Spleen (tissue), 13 donors: ENCODE measurements at places on chromosomes 7 and 10.

- no peak overlapping the region for H3K4me3 ChIP-seq
- no peak for DNase-seq
- no peaks in the 10 kb centered on the region for H3K27me3 ChIP-seq
- H3K36me3 ChIP-seq, result no peaks in the 10 kb centered on the region
- no peaks in the 10 kb centered on the region for H3K4me1 ChIP-seq
These were observed 287.8 kb upstream of the SHH start for GRCh38 chr7:156100086-156100485.

DNA sequence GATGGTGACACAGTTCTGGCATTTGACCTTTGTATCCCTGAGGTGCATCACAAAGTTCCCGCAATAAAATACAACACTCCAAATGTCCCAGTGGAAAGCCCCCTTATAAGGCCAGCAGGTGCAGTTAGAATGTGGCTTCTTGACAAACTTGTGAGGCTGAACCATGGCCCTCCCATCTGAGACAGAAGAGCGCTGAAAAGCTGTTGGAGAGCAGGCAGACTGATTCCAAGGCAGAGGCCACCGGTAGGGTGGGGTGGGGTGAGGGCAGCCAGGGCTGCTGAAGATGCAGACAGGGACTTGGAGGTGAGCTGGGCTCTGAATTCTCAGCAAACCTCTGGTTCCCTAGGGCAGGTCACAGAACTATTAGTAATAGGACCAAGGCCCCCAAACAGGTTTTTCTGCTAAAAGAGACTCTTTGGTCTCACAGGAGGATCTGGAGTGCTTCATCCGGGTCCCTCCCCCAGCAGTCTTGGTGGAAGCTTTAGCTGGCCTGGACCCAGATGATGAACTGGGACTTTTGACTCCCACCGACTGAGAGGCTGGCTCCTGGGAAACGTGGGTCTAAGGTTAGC lies 15.6 kb upstream of the CHST3 start:
- no peaks in the 10 kb centered on the region for H3K36me3 ChIP-seq
- H3K4me3 ChIP-seq, result no peak overlapping the region
- no peaks in the 10 kb centered on the region for H3K27me3 ChIP-seq
- no peaks in the 10 kb centered on the region for H3K4me1 ChIP-seq

DNA sequence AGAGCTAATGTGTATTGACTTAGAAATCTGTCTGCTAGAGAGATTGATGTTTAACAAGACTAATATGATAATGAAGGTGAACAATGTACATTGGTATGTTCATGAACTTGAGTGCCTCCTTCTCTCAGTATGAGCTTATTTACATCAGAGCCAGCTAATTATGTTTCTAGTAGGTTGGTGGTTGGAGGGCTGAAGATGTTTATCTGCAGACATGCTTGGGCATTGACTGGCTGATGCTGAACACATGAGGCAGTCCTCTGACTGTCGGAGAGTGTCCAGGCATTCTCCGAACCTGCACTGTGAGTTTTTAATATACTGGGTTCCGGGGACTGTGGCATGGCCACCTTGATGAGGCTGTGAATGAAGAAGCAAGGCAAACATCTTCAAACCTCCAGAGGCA lies 47.5 kb downstream of the BMPER start:
- DNase-seq, result no peak
- H3K4me1 ChIP-seq, result no peaks in the 10 kb centered on the region
- no peak overlapping the region for H3K4me3 ChIP-seq

DNA sequence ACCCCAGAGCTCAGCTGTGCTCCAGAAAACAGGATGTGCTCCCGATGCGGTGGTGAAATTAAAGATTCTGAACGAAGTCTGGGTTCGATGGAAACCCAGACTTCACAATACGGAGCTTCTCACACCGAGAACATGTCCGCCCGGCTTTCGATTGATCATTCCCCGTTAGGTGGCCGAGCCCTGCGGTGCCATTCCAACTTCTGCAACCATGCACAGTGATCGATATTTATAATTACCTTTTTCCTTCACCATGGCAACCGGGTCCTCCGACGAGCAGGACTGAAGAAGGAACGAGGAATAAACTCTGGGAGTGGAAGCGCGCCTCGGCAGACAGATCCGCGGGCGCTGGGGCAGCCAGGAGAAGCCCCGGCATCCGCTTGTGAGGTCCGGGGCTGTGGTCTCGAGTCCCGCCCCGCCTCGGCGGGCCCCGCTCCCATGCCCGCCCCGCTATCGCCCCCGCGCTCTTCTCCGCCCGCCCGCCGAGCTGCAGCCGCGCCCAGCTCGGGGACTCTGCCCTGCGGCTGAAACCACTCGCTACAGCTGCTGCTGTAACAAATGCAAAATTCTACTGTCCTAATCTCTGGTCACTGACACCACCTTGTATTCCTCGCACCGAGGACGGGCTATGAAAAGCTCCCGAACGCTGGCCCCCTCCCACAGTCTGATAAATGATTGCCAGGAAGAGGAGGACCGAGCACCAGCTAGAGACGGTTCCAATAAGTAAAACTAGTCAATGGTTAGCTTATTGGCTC lies 26.2 kb downstream of the ABLIM1 start:
- H3K27me3 ChIP-seq, result peaks cover 19% of the 10 kb centered on the region
- H3K4me1 ChIP-seq, result peaks cover 28% of the 10 kb centered on the region
- peak overlapping the region; percentile 67 for H3K4me3 ChIP-seq
- H3K36me3 ChIP-seq, result no peaks in the 10 kb centered on the region
- peak; percentile 78 for DNase-seq

DNA sequence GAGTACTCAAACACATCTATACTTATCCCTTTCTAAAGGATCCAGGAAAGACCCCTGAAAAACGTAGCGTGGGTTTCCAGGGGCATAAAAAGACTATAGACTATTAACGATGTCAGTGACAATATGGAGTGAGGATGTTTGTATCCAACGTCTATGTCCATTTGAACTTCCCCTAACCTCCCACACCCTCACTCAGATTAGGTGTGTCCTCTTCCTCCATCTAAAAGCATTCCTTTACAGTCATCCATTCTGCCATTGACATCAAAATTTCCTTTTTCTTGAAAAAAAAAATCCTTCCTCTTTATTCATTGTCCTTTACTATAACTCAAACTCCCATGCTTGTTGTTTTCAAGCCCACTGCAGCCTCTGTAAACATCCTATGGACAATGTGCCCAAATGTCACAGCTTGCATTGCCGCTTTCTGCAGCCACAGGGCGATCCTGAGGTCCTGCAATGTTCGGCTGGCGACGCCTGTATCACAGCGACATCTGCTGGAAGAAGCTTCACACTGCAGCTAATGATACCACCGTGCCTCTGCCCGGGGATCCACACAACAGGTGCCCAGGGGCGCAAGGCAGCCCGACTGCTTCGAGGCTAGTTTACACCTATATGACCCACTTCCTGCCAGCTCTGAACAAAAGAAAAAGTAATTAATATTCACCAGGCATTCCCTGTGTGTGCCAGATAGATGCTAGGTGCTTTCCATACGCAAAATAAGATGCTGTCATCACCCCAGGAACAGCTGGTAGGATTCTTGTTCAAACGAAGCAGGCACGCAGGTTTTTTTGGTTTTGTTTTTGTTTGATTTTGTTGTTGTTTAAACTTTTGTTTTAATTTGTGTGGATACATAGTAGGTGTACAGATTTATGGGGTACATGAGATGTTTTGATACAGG lies 267.9 kb upstream of the GHITM start:
- DNase-seq, result peak; percentile 86
- H3K4me3 ChIP-seq, result no peak overlapping the region
- no peaks in the 10 kb centered on the region for H3K36me3 ChIP-seq
- H3K4me1 ChIP-seq, result peaks cover 2% of the 10 kb centered on the region

GRCh38 chr10:15852111-15852557 lies 8.2 kb downstream of the MINDY3 start:
- H3K36me3 ChIP-seq, result peaks cover 49% of the 10 kb centered on the region
- no peak overlapping the region for H3K27ac ChIP-seq
- no peaks in the 10 kb centered on the region for H3K27me3 ChIP-seq
- H3K4me3 ChIP-seq, result no peak overlapping the region

DNA sequence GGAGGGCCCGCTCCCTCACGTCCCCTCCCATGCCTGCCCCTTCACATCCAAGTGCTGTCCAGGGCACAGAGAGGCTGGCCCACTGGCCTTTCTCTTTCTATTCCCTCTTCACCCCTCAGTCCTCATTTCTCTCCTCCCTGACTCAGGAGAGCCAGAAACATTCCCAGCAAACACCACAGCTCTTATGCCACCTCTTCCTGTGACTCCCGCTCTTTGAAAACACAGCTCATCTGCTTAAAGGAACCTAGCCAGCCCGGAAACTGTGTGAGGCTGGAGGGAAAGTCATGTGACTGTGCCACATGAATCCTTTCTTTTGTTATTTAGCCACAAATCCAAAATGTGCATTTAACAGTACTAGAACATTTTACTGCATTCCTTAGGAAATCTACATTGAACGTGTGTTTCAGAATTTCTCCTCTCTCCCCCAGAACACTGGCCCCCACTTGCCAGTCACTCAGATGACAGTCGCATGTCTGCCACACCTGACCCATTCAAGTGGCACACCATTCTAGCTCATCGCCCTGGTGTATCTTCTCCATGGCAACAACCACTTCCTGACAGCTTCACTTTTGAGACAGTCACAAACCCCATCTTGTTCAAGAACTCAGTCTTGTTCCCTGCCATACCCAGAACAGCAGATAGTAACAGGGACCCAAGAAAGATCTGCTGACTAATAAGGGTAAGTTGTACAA lies 42.8 kb downstream of the GRB10 start:
- H3K27ac ChIP-seq, result peak overlapping the region; percentile 48
- no peaks in the 10 kb centered on the region for H3K27me3 ChIP-seq
- no peaks in the 10 kb centered on the region for H3K36me3 ChIP-seq
- H3K4me1 ChIP-seq, result peaks cover 43% of the 10 kb centered on the region

DNA sequence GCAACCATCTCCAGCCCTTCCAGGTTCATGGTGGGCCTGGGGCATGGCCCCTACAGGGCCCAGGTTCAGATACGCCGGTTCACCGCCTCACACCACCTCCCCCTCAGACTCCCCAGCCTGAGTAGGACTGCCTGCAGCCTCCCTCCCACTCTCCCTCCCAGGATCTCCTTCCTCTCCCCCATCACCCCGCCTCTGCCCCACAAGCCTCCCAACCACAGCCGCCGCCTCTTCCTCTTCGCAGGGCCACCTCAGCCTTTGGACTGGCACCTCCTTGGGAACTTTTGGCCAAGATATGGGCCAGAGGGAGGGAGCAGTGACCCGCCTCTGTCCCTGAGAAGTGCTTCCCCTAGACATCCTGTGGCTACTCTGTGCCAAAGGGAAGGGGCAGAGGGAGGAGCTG lies 9.3 kb downstream of the KCNIP2 start:
- H3K4me1 ChIP-seq, result peaks cover 17% of the 10 kb centered on the region
- no peaks in the 10 kb centered on the region for H3K27me3 ChIP-seq

DNA sequence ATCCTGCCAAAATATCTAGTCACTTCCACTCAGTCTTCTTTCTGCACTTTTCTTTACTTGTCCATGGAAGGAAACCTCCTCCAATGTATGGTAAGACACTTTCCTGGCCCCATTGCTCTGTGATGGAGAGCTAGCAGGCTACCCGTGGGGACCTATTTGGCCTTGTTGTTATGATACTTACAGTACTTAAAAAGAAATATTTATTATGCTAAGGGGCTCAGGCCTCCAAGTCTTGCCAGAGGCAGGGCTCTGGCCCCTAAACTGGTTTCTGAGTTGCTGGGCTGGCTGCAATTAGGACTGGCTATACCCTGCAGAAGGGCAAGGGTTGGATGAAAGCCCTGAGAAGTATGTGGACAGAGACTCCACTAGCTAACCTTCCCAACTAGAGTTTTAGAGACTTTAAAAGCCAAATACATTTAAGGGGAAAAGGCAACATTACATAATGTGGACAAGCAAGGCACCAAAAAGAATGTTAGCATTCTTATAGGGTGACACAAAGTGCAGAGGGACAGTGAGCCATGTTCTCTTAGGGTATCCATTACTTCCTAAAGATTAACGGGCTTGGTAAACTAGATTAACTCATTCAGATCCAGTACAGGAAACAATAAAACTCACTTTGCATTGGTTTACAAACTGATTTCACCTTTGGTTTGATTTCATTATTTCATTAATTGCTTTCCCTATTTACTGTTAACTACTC lies 84.9 kb upstream of the INHBA start:
- H3K4me1 ChIP-seq, result no peaks in the 10 kb centered on the region
- no peak overlapping the region for H3K4me3 ChIP-seq
- no peaks in the 10 kb centered on the region for H3K36me3 ChIP-seq

DNA sequence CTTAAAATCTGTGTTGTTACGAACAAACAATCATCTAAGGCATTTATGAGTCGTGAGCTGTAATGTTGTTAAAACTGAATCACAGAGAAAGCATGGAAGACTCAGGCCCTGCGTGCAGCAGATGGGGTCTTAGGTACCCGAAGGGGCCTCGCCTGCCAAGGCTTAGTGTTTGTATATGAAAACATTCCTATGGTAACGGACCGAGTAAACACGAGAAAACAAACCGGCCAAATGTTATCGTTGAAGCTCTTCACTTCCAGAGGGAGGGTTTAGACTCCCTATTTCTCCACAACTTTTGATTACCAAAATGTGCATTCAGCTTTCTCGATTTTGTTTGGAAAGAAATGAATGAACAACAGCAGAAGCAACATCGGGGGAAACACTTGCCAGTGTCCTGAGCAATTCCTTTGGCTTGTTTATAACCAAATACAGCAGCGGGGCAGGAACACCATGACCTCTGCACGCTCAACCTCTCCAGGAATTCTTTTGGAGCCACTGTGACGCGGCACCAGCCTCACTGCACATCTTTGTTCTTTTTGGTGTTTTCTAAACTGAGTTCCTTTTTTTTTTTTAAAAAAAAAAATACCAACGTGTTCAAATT lies 121.6 kb upstream of the KLF6 start:
- peaks cover 16% of the 10 kb centered on the region for H3K4me1 ChIP-seq
- H3K36me3 ChIP-seq, result no peaks in the 10 kb centered on the region
- H3K27ac ChIP-seq, result no peak overlapping the region

- DNase-seq, result peak; percentile 31
- no peak overlapping the region for H3K27ac ChIP-seq
- H3K4me3 ChIP-seq, result no peak overlapping the region
- H3K4me1 ChIP-seq, result peaks cover 5% of the 10 kb centered on the region
- no peaks in the 10 kb centered on the region for H3K36me3 ChIP-seq
These were observed 62.8 kb upstream of the SAMD8 start for GRCh38 chr10:75048669-75049098.

GRCh38 chr10:48284811-48285210 lies 10.3 kb upstream of the FRMPD2 start:
- H3K27me3 ChIP-seq, result no peaks in the 10 kb centered on the region
- no peak for DNase-seq
- no peaks in the 10 kb centered on the region for H3K4me1 ChIP-seq
- H3K36me3 ChIP-seq, result no peaks in the 10 kb centered on the region
- no peak overlapping the region for H3K27ac ChIP-seq
- H3K4me3 ChIP-seq, result no peak overlapping the region

- H3K27ac ChIP-seq, result no peak overlapping the region
- no peak overlapping the region for H3K4me3 ChIP-seq
These were observed 213.1 kb downstream of the TPK1 start for GRCh38 chr7:144622745-144623144.

DNA sequence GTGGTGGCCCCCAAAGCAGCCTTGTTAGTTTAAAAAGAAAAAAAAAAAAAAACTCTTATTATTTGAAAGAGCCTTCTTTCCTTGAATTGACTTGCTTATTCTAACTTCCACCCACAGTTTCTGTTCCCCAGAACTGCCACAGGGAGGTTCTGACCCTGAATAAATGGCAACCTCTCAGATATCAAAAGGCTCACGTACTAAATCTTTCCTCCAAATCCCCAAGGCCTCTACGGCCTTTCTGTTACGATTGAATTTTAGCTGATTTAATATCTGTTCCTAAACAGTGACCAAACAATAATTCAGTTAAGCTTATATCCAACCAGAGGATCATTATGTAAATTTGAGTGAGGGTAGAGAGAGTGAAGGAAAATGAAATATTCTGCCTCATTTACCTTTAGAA lies 482.8 kb downstream of the GFRA1 start:
- no peak for DNase-seq
- H3K4me3 ChIP-seq, result no peak overlapping the region
- H3K36me3 ChIP-seq, result no peaks in the 10 kb centered on the region
- no peaks in the 10 kb centered on the region for H3K4me1 ChIP-seq
